HepG2 (cell line): ENCODE measurements at places on chromosomes 7 and 10. TPM values are rescaled to one million over a fixed set of nuclear protein-coding genes. Genes with fewer than 3 reads are reported as not detected.

The C10orf62 gene
- total RNA-seq = 0.28 and 1.6 TPM in 2 replicates

The IGF2BP3 gene
- 37.7 and 51.2 TPM in 2 replicates for total RNA-seq

The FKBP6 gene
- 0.13 and 0.20 TPM in 2 replicates for total RNA-seq

The CARD11 gene
- not detected in 2 replicates for total RNA-seq

The AMPH gene
- not detected in 2 replicates for total RNA-seq

The SEMA4G gene
- 42.9 and 46.2 TPM in 2 replicates for total RNA-seq

The PPP1R17 gene
- not detected in 2 replicates for total RNA-seq

The SLC16A9 gene
- total RNA-seq = 0.07 and 0.09 TPM in 2 replicates

The GRK5 gene
- 12.6 and 12.8 TPM in 2 replicates for total RNA-seq

The CACNB2 gene
- total RNA-seq = not detected in 2 replicates

DNA sequence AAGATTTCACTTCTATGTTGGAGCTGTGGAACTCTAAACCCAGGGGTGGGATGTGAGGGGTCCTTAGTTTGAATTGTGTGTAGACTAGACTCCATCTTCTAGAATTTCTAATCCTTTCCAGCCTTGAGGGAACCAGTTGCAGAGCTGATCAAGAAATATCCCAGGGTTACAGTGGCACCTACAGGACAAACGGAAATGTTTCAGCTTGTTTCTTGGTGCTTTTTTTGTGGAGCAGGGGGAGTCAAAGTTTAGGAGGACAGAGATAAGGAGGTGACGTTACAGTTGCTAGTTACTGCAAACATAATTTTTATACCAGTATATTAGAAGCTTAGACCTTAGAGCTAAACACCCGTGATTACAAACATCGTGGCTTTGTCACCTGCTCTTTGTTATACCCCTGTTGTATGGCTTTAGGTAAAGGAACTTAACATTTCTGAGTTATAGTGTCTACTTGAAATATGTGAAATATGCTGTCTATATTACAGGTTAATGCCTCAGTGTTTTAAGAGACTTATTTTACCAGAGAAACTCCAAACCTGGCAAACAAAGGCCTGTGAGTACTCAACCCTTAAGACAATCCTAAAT, 84.5 kb upstream of the DYNC1I1 start:
- DNase-seq = peak; percentile 44

- no peak for DNase-seq
Measured at GRCh38 chr7:41047211-41047610, 655.7 kb downstream of the INHBA start.

- peak; percentile 91 for DNase-seq
Measured at GRCh38 chr10:7942859-7943258, 111.6 kb upstream of the GATA3 start.

DNA sequence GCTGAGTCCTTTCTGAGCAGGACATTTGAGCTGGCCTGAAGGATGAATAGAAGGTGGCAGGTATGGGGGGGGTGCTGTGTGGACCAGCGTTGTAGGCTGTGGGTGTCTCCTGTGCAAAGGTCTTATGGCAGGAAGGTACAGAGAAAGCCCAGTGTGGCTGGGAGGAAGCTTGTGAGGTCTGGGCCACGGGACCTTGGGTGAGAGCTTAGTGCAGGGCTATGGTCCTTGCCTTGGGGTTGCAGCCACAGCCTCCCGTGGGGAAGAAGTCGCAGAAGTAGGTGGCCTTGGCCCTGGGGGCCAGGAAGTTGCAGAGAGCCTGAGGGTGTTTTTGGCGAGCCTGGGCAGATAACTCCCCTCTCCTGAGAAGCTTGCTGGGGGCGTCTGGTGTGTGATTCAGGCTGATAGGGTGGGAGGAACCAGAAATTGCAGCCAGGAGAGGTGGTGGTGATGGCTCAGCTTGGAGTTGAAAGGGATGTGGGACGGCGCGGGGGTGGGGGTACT, 172.0 kb upstream of the TNRC18 start:
- no peak for DNase-seq

GRCh38 chr7:133517766-133518165, 264.9 kb downstream of the EXOC4 start:
- no peak for DNase-seq

GRCh38 chr10:113978802-113979201, 64.9 kb upstream of the ADRB1 start:
- no peak for DNase-seq

DNA sequence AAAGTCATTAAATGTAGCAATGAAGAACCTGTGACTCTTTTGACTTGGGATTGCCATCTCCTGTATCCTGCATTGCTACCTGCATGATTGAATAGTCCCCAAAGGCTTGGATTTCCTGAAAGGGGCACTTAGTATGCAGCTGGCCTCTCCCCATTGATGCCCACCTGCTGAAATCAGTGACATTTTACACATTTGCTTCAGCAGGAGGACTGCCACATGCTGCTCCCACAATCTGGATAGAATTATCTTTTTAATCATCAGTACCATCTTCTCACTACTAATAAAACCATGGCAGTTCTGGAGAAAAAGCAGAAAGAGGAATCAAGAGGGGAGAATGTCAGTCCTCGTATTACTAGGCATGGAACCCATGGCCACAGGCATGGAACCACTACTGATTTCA, 67.8 kb downstream of the SLC13A1 start:
- DNase-seq = no peak

- no peak for DNase-seq
Measured at GRCh38 chr10:109668703-109669102, 254.6 kb downstream of the XPNPEP1 start.

DNA sequence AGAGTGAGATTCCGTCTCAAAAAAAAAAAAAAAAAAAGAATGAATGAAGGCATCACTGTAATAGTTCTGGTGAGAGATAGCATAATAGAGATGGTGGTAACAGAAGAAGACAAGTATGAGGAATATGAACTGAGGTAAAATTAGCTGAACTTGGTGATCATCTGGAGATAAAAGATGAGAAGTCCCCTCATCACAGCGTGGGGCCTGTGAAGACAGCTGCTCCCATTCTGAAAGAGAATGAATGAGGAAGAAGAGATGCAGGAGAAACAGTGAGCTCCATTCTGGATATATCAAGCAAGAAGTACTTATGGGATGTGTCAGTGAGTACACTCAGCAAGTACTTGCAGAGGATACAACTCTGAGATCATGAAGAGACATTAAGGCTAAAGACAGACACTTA, 28.7 kb downstream of the ARMH3 start:
- no peak for DNase-seq

DNA sequence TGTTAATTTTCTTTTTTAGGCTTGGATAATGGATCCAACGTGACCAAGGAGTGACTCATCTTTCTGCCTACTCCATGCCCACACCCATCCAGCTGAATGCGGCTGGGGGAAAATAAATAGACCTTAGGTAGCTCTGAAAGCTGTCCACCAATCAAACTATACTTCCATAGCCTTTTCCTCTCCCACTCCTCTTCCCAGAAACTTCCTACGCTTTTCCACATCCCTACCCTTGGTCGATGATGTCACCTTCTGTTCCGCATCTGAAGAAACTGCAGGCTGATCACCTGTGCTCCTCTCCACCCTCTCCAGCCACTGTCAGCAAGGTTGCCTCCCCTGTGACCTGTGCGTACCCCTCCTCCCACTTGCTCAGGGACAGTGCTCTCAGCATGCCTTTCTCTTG, 359.8 kb upstream of the KLF6 start:
- DNase-seq = no peak

GRCh38 chr10:73506491-73506890, 10.7 kb upstream of the PPP3CB start:
- no peak for DNase-seq

DNA sequence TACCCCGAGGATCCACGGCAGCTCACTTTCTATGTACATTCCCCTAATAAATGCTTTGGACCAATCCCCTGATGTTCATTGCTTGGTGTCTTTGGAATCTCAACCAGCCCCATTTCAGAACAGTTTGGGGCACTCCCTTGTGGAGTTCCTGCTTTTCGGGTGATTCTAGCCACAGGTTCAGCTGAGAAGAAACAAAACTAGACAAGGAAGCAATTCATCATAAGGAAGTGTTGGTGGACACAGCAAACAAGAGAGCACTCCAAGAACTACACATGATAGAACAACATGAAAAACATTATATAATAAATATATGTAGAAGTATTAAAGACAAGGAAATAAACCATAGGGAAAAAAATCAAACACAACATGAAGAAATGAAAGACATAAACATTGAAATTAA, 6.0 kb upstream of the CCDC136 start:
- no peak for DNase-seq

DNA sequence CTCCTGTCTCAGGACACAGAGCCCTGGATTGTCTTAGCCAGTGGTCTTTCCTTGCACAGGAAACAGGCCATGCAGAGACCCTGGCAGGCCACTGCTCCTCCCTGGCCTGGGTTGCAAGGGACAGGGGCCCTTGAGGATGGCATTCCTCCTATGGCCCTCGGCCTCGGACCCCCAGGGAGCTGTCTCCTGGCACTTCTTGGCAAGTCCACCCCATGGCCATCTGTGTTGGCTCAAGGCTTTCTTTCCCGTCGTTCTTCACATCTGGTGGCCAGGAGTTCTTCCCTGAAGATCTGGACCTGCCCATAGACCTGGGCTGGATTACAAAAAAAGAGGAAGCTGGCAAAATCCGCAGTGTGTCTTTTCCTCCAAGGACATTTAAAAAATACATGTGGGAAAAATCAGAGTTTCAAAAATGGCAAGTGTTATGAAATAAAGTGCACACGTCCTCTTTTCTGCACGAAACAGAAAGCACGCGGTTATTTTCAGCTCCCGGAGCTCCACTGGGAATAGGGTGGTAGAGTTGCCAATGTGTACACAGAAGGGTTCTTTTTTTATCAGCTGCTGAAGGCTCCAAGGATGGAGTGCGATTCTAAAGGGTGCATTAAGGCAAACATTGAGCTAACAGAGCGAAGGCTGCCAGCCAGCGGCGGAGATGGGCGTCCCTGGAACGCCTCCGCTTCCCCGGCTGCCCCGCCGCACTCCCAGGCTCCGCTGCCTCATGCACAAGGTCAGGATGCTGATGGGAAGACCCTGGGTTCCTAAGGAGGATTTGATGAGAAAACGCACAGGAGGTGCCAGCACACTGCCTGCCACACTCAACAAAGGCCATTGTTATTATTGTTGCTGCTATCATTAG, 62.8 kb upstream of the FAM20C start:
- DNase-seq = no peak

- DNase-seq = no peak
Measured at GRCh38 chr10:110304394-110304779, 333 bp downstream of the SMNDC1 start.

DNA sequence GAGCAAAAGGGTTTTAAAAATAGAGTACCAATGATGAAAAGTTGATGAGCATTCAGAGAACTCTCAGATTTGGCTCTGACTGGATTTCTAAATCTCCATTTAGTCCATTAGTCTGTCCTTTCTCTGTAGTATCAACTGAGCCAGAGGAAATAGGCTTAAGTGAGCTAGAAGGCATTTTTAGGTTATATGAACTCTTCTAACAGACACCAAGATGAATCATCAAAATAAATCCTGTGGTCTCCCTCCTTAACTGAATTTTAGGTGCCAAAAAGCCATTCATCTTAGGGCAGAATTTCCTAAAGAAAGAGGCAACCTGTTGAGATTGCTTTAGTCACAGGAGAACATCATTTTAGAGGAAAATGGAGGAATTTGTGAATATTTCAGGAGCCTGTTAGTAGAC, 305.1 kb downstream of the AUTS2 start:
- DNase-seq = no peak

- no peak for DNase-seq
Measured at GRCh38 chr7:117041007-117041406, 87.7 kb downstream of the ST7 start.

DNA sequence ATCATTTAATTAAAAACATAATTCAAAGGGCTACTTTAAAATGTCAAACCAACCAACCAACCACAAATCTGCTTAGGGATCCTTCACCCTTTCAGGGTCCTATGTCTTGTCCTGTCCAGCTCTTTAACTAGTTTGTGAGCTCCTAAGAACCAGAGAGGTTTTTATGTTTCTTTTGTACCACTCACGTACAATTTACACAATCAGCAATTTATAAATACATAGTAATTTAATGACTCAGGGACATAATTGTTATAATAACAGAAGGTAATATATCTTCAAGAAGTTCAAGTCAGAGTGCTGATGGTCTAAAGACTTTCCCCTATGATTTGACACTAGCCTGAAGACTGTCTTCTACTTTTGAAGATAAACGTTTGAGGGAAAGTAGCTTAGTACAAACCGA, 16.0 kb downstream of the DHX32 start:
- DNase-seq = no peak

GRCh38 chr7:153675131-153675530, 377.1 kb upstream of the DPP6 start:
- no peak for DNase-seq

DNA sequence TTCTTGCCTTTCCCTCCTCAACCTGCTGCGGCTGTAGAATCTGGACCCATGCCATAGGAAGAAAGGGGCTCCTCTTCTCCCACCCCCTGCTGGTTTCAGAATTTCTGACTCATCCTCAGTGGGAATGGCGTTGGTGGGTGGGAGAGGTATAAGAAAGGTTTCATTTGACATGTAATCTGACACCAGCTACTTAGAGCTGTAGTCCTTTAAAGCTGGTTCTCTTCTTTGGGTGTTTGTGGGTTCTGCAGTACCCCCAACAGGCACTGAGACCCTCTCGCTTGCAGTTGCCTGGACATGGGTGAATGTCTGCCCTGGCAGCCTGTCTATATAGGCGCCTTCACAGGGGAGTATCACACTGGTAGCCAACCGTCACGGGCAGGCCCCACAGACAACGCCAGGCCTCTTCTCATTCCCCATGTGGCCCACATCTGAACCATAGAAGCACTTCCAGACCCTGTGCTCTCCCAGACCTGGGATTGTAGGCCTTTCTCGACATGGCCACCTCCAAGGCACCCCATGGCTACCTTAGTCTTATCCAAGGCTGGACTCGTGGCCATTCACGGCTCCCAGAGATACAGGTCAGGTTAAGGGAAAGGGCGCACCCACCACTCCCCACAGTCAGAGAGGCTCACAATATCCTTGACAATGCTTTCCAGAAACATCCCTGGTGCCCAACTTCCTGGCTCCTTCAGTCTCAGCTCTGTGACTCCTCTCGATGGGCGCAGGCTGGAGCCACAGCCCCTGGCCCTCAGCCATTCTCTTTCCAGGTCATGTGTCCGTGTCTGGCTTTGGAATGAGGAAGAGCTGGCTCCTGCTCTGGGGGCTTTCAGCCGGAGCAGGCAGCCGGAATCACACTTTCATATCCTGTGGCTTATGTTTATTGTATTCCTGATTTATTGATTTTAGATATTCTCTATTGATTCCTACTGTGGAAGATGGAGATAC, 17.5 kb downstream of the ZNF862 start:
- peak; percentile 30 for DNase-seq

- DNase-seq = no peak
Measured at GRCh38 chr7:7265081-7266075, 83.0 kb downstream of the C1GALT1 start.

GRCh38 chr10:17062493-17062892, 67.1 kb downstream of the CUBN start:
- peak; percentile 27 for DNase-seq
